NCI-H526 (cell line): ENCODE measurements at places on chromosomes 5 and 9.

GRCh38 chr5:115657881-115658233 lies 32.0 kb upstream of the TMED7 start:
- no peak for DNase-seq

- DNase-seq = no peak
These were observed 29.7 kb upstream of the FAM169A start for GRCh38 chr5:74895906-74896305.

DNA sequence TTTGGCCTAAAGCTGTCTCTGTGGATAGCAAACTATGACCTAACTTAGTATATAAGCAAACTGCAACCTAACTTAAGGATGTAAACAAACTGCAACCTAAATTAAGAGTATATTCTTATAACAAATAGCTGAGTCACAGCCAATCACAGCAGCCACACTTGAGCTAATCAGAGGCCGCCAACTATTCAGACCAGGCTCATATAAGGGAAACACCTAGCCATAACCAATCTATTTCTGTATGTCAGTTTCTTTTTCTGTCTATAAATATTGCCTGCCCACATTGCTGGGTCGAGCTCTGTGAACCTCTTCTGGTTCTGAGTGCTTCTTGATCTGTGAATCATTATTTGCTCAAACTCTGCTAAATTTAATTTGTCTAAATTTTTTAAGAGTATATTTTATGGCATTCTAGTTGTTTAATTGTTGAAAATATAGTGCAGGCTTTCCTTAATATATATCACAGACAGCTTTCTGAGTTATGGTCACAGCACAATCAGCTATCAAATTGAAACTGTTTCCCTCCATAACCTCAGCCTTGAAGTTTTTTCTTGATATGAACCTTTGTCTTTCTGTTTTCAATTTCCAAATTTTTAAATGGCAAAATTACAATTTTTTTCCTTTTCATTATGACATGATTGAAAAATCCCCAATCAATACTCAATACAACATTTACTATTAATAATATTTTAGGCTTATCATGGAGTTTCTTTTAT lies 327.1 kb upstream of the NUDT12 start:
- no peak for DNase-seq

- no peak for DNase-seq
These were observed 154.1 kb downstream of the MAT2B start for GRCh38 chr5:163659568-163659902.

DNA sequence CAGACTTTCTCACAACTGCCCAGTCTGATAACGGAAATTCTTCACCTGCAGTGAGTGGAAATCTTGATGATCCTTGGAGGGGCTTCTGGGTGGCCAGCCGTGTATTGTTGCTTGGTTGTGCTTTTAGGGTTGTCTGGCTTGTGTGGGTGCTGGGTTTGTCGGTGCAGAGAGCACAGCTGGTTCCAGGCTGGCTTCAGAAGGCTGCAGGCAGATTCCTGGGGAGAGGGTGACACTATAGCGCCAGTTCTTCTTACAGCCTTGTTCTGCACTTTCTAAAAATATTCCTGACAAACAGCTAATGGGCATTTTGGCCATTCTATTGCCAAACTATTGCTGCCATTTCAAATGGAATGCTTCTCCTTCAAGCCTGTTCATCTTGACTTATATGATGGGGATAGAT lies 99.3 kb downstream of the PDZD2 start:
- DNase-seq = no peak

DNA sequence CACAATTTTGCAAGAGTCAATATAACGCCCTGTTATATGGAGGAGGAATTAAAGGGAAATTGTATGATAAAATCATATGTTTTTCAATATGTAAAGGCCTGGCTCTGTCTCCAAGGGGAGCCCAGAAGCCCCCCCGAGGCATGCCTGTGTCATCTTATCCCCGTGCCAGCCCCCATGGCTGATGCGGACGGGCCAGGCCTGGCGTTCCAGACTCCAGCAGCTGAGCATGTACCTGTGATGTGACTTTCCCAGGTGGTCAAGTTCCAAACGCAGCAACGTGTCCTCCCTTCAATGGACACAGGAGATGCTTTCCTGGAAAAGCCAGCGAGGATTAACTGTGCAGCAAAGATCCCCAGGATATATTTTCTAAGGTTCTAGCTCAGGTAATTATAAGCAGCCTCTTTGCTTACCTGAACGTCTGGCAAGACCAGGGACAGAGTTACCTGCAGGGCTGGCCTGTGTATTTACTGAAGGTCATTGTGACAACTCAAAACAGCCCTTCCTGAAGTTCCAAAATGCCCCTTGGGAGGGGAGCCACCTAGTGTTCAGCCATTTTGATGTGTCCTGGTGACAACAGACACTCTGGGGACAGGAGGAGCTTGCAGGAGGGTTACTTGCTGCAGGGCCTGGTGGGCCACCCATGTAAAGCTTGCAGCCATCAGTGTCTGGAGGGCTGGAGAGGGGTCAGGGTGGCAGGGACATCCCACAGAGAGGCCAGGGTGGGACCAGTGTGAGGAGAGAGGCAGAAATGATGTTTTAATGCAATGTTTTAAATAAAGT lies 53.3 kb upstream of the RNU6ATAC start:
- no peak for DNase-seq

DNA sequence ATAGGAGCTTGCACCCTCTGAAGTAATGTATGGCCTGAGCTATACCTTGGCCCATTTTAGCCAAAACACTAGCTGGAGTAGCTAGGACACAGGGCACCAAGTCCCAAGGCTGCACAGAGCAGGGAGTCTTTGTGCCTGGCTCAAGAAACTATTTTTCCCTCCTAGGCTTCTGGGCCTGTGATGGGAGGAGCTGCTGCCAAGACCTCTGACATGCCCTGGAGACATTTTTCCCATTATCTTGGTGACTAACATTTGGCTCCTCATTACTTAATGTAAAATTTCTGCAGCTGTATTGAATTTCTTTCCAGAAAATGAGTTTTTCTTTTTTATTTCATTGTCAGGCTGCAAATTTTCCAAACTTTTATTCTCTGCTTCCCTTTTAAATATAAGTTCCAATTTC lies 1099.2 kb downstream of the CDH18 start:
- DNase-seq = no peak

DNA sequence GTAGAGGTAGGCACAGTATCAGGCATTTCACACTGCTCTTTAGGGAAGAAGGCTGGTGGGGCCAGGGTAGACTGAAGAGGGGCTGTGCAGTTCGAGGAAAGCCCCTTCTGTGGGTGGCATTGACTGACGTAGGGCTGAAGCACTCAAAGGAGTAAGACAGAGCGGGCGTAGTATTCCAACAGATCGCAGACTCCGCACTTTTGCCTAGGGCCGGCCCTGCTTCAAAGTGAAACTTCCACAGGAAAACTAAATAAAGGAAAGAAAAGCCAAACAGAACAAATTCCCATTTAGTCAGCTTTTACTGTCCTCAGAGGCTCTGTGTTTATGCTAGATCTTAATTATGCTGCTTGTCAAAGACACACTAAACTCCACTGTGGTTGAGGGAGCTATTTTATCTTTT lies 493.0 kb upstream of the WWC1 start:
- no peak for DNase-seq

GRCh38 chr9:129174724-129175514 lies 3.1 kb downstream of the IER5L start:
- no peak for DNase-seq

GRCh38 chr5:95631991-95632675 lies 12.2 kb downstream of the GPR150 start:
- DNase-seq = no peak

- DNase-seq = peak; percentile 82
These were observed 1.8 kb upstream of the FAM78A start for GRCh38 chr9:131277910-131278701.

GRCh38 chr5:66039296-66039695 lies 104.8 kb upstream of the SREK1 start:
- DNase-seq = no peak

- no peak for DNase-seq
These were observed 13.5 kb upstream of the TUSC1 start for GRCh38 chr9:25691786-25692185.

GRCh38 chr5:9301200-9301599 lies 244.7 kb downstream of the SEMA5A start:
- DNase-seq = no peak
